ENCODE measurements at places on chromosomes 6 and 20.

GRCh38 chr6:169094552-169094950, 159.1 kb downstream of the THBS2 start:
- DNase-seq = no peak

GRCh38 chr6:160042788-160043301, 74.0 kb downstream of the IGF2R start:
- DNase-seq = no peak

GRCh38 chr20:32150291-32150848, 40.9 kb downstream of the TM9SF4 start:
- DNase-seq = no peak

DNA sequence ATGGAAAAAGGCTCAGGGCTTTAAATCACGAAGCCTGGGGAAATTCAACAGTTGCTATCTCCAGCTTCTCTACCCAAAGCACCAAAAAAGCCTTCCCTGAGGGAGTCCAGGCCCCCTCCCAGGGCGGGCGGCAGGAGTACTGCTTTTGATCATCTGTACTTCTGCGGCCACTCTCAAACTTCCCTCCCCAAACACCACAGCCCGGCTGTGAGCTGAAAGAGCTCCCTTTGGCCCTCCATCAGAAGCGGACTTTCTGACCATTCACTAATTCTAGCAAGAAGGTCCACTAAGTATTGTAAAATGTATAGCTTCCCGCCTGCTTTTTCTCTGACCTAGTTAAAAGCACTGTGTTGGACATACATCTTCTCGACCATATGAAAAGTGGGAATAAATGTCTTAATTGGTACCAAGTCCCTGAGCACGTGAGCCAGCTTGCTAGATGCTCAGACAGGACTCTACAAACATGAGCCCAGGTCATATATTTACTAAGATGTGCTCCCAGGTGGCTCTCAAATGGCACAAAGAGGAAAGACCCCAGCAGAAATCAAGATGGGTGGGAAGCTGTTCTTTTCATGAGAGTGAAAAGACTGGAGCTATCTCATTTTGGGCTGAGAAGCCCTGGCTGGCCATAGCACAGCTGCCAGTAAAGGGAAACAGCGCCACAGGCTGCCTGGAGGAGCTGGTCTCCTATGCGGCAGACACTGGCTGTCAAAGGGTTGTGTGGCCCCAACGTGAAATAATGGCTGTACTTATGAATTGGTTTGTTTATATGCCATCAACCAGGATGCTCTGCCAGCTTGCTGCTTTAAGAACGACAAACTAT, 58.6 kb downstream of the GFOD1 start:
- DNase-seq = no peak

DNA sequence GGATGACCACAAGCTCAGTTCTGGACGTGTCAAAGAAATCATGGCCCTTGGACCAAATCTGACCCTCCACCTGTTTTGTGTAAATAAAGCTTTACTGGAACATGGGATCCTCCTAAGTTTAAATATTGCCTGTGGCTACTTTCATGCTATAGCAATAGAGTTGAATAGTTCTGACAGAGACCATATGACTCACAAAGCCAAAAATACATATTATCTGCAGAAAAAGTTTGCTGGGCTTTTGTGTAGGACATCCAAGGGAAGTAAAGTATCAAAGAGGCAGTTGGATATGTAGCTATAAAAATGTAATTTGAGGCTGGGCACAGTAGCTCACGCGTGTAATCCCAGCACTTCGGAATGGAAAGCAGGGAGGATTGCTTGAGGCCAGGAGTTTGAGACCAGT, 78.9 kb downstream of the TOX2 start:
- no peak for DNase-seq

All from stimulated activated CD4-positive, alpha-beta T cell treated with anti-CD3 and anti-CD28 coated beads, Interleukin-1b, Interleukin-23, amount 100 ng/mL, for 1 hour (primary cell).